Sigmoid colon (tissue), 7 donors: ENCODE measurements at places on chromosomes 7 and 10.

GRCh38 chr7:34675749-34676374, 17.8 kb downstream of the NPSR1 start:
- no peak for DNase-seq

- no peak for DNase-seq
These were observed 427.8 kb upstream of the ZMIZ1 start for GRCh38 chr10:78640796-78641636.

DNA sequence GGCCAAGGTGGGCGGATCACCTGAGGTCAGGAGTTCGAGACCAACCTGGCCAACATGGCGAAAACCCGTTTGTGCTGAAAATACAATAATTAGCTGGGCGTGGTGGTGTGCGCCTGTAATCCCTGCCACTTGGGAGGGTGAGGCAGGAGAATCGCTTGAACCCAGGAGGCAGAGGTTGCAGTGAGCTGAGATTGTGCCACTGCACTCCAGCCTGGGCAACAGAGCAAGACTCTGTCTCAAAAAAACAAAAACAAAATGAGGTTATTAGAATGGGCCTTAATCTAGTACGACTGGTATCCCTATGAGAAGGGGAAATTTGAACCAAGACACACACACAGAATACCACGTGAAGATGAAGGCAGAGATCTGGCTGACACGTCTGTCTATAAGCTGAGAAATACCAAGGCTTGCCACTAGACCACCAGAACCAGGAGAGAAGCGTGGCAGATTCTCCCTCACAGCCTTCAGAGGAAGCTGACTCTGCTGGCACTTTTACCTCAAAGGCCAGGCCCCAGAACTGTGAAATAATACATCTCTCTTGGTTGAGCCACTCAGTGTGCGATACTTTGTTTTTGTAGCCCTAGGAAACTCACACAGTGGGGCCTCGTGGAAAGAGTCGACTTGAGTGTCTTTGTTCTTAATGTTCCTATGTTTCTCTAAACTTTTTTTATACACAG, 59.6 kb downstream of the TMEM209 start:
- no peak for DNase-seq

DNA sequence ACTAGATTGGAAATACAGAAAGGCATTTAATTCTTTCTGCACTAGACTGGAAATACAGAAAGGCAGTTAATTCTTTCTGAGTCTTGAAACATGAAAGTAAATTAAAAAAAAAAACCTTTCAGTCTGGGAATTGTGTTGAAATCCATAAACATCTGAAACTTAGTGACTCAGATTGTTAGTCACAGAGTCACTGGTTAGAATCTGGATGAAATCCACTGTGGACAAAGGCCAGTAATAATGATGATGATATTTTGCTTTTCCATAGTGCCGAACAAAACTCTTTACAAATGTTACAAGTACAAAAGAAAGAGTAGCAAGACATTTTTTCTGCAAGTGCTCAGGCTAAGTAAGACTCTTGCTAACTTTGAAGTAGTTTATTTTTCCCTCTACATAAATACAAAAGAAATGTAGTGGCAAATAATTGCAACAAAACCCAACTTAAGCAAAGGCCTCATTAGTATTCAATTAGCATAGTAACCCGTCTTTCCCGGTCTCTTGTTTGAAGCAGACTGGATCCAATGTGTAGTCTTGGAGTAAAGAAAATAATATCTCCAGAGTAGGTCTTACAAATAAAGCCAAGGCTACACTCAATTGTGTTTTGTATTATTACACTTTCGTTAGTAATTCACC, 5.8 kb upstream of the PRTFDC1 start:
- no peak for DNase-seq

DNA sequence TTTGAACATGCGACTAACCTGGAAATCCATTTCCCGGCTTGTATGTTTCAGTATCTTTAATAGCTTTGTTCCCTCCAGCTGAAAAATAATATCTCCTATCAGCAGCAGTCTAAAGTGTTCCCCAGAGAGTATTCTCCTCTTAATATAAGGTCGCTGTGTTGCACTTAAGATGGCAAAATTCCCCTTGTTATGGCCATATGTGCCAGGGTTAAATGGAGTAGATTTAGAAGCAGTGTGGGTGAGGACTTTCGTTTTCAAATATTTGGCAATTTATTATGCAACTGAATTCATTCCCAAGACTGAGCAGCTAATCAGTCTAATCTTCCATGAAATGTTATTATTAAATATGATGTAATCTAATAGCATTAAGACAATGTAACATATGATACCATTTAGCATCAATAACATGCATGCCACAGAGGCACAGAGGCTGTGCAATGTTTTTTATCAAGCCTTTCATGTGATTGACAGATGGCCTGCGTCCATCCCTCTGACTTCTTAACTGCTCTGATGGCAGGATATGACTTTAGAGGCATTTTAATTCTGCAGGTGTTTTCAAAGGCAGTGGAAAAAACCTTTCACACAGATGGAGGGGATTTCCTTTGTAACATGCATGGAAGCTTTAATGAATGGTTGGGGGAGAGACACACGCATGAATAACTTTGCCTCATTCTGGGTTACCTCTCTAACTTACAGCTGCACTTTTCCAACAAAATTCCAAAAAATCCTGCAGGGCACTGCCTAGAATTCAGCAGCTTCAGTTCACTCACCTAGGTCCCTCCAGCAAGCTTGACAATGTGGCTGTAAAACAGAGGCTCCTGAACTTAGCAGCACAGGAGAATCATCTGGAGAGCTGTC, 55.1 kb upstream of the ZPBP start:
- DNase-seq, result no peak

DNA sequence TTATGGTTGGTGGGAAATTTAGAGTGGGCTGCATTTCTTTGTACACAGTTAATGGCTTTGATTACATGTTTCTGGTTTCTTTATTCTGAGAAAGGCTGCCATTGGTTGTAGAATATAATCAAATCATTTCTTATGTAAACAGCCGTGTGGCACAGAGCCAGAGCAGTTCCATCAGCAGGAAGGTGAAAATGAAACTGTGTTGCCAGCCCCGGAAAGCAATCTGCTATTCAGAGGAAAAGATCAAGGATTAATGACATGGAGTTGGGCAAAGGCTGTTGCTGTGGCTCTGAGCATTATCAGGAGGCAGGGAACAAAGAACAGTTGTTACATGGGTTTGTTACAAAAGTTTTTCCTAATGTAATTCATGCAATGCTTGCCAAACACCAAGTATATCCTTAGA, 74.2 kb upstream of the ZNF716 start:
- no peak for DNase-seq

DNA sequence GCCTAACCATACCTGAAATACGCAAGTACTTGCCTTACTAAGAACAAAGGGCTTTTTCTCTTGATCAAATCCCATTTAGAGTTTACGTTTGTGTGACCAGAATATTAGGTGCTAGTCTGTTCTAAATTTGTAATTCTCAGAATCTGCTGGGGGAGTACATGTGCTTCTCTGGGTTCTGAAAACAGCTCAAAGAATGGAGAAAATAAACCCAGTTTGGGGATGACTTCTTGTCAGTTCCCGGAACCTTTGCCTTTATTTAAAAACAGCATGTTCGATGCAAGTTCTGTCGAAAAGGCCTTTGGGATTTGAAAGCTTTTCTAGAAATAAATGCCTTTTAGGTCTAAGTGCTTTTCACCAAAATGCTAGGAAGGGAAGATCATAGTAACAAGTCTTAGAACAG, 147.0 kb downstream of the ARID5B start:
- DNase-seq, result no peak

- DNase-seq, result no peak
These were observed 25.3 kb downstream of the CCDC6 start for GRCh38 chr10:59880971-59881510.

- DNase-seq, result no peak
These were observed 53.9 kb downstream of the PIK3CG start for GRCh38 chr7:106918991-106919390.
